ENCODE measurements at places on chromosomes 2 and 18.

- DNase-seq = no peak
Measured at GRCh38 chr2:165069151-165069550, 113.8 kb upstream of the SLC38A11 start.

- DNase-seq = no peak
Measured at GRCh38 chr2:225938991-225939390, 539.5 kb downstream of the NYAP2 start.

DNA sequence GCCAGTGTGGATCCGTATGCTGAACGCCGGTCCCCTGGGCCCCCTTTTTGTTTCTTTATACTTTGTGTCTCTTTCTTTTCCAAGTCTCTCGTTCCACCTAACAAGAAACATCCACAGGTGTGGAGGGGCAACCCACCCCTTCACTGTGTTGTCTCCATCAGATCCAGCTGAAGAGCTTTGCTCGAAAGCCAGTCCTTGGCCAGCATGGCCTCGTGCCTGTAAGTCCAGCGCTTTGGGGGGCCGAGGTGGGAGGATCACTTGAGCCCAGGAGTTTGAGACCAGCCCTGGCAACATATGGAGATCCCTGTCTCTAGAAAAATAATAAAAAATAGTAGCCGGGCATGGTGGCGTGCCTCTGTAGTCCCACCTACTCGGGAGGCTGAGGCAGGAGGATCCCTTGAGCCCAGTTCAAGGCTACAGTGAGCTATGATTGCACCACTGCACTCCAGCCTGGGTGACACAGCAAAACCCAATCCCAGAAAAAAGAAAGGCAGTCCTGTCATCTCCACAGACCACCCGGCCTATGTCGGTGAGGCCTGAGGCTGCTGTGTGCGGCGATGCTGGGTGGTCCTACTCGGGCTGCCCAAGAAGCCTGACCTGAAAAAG lies 3.4 kb upstream of the HSBP1L1 start:
- no peak for DNase-seq

- no peak for DNase-seq
Measured at GRCh38 chr2:29733965-29734364, 187.4 kb downstream of the ALK start.

Data from glomerular endothelial cell (primary cell).